ENCODE measurements at places on chromosomes 16 and 17. TPM values are rescaled to one million over a fixed set of nuclear protein-coding genes. Genes with fewer than 3 reads are reported as not detected.
A peak's percentile ranks its signal among the peaks of the same experiment; 100 is the strongest.

DNA sequence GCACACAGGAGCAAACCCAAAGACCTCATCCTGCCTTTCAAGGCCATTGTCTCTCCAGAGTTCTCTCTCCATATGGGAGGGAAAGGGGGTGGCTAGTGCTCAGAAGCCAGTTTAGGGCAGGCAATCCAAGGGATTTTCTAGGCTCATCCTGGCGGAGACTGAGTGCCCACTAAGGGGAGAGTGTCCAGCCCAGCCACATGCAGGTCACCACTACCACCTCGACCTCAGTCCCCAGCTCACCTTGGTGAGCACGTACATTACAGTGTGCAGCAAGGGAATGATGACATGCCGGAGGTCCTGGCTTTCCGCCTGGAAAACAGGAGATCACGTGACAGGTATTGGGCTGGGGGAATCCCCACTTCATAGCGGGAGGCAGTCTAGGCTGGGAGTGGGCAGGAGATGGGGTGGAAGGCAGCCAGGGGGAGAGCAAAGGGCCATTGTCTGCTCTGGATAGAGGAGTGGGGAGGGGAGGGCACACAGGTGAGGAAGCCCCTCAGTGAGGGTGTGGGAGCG, 29.9 kb downstream of the PIK3R6 start:
- DNase-seq, result no peak

DNA sequence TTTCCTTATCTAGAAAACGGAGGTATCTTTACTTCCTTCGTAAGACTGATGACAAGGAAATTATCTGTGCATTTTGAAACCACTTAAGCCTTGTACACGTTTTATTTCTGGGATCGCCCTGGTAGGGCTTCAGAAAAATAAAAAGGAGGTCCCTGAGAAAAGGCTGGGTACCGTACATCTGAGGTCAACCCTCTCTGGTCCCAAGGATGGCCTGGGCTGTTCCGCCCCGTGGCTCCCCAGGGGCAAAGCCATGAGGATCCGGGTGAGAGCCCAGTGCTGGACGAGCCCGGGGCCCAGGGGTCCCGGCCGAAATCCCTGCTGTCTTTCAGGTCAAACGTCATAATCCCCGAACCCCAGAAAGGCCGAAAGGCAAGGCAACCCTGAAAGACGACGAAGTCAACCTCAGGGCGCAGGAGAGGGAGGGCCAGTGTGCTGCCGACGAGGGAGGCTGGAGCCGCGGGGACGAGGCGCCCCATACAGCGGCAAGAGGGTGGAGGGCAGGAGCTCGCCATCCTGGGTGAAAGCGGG, 656 bp upstream of the FUS start:
- DNase-seq, result no peak

- no peak for DNase-seq
Observed at GRCh38 chr16:20918486-20919239, 18.1 kb downstream of the LYRM1 start.

- DNase-seq, result no peak
Observed at GRCh38 chr17:2755891-2756724, 6.7 kb upstream of the CCDC92B start.

- no peak for DNase-seq
Observed at GRCh38 chr16:81618187-81618586, 160.9 kb upstream of the PLCG2 start.

- no peak for DNase-seq
Observed at GRCh38 chr17:29102741-29103181, 59.8 kb downstream of the PIPOX start.

GRCh38 chr16:12613131-12613991, 190.3 kb downstream of the CPPED1 start:
- peak; percentile 87 for DNase-seq

DNA sequence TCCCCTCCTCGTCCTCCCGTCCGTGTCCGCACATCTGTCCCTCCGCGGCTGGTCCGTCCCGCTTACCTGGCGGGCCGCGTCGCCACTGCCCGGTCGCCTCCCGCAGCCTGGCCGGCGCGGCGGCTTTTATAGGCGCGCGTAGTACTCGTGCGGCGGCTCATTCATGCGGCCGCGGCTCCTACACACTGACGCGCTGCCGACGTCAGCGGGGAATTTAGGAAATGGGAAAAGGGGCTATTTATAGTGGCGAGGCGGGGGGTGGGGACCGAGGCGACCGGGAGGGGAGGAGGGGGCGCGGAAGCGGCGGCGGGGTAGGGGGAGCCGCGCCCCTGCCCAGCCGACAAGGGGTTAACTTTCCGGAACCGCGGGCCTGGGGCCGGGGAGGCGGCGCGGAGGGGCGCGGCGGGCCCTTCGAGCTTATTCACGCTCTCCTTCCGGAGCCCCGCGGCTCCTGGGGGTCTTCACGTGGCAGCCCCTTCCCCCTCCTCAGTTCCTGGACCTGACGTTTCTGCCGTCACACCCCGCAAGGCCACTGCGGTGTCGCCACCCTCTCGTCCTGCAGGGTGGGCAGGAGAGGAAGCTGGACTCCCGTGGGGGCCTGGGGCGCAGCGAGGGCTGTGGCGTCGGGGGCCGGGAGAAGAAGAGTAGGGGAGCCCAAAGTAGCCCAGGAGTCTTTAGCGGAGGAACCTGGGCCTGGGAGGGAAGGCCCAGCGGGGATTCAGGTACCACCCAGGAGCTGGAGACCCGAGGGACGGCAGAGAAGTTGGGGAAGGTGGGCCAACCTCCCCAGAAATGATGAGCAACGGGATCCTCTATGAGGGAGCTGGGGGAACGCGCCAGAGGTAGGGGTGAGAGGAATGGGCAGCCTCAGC, 3.6 kb upstream of the HIC1 start:
- no peak for DNase-seq

DNA sequence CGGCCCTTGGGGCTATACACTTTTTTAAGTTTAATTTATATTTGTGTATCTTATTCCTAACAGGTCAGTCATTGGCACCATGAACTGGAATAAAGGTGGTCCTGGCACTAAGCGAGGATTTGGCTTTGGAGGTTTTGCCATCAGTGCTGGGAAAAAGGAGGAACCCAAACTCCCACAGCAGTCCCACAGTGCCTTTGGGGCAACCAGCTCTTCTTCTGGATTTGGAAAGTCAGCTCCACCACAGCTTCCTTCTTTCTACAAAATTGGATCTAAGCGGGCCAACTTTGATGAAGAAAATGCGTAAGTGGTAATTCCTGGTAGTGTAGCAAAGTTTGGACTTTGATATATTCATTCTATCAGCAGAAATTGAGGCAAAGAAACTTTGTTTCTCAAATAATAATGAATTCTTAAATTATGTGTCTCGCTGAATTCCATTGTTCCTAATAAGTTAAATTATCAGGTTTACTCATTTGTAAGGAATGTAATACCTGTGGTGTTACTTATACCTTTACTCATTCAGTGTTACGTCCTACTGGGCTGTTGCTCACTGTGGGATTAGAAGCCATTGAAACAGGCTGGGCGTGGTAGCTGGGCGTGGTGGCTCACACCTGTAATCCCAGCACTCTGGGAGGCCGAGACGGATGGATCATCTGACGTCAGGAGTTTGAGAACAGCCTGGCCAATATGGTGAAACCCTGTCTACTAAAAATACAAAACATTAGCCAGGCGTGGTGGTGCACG, 13.2 kb downstream of the DDX42 start:
- no peak for DNase-seq

GRCh38 chr16:58501242-58502131, 1.5 kb downstream of the NDRG4 start:
- DNase-seq, result peak; percentile 59

DNA sequence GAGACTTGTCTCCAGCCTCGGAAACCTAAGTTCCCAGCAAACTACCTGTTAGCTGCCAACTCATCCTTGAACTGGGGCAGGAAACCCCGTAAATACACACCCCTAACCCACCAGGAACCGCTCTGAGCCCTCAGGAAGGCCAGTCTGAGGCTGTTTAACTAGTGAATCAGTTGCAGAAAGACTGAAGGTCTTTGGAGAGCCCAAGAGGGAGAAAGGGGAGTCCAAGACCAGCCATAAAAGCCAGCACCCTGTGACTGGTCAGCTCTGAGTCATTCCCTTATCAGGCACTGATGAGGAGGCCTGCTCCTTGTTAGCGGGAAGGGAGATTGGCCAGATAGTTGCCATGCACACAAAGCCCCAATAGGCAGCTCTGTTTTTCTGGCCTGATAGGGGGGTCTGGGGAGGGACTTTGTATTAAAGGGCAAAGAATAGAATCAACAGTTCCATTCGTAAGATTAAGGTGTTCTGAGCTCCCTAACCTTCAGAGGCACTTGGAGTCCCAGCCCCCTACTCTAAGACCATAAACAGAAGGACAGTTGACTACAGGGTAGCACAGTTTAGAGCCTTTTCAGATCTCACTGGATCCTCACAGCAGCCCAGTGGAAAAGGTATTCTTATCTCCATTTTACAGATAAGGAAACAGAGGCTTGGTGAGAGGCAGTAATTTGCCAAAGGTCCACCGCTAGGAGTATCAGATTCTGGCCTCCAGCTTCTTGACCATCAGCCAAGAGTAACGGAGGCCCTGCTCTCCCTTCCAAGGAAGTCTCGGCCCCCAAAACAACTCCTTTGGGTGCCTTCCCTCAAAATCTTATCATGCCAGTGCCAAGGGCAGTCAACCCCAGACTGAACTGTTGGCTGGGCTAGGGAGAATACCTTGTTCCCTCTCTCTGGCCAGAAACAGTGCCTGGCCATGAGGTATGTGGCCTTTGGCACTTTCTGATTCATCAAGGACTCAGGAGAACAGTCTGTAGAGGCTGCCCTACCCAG, 2.2 kb upstream of the KRT19 start:
- no peak for DNase-seq

GRCh38 chr17:69144331-69145255, 2.9 kb upstream of the ABCA6 start:
- no peak for DNase-seq

- DNase-seq, result peak; percentile 45
Observed at GRCh38 chr16:4372001-4372577, 441 bp downstream of the VASN start.

DNA sequence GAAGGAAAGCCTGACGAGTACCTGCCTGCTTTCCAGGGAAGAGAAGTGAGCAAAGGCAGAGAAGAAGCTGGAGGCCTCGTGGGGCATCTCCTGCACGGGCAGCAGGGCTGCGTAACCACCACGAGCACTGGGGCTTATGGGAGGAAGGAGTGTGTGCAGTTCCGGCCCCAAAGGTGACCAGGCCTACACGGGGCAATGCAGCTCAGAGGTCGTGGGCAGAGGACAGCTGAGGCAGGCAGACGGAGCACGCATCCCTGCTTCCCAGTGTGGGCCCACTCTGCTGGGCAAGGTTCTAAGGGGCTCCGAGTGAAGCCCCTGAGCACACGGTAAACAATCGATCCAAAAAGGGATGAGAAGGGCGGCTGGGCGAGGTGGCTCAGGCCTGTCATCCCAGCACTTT, 109.7 kb downstream of the ANKRD11 start:
- DNase-seq, result no peak

GRCh38 chr16:1156055-1156982, 3.4 kb downstream of the CACNA1H start:
- DNase-seq, result no peak

GRCh38 chr17:82235056-82235774, 6.4 kb downstream of the SLC16A3 start:
- no peak for DNase-seq

GRCh38 chr16:21076186-21076883, 74.3 kb downstream of the DNAH3 start:
- no peak for DNase-seq

- peak; percentile 19 for DNase-seq
Observed at GRCh38 chr17:28484296-28484695, 10.9 kb downstream of the SLC13A2 start.

- DNase-seq, result no peak
Observed at GRCh38 chr17:34241062-34241461, 14.0 kb upstream of the CCL2 start.

DNA sequence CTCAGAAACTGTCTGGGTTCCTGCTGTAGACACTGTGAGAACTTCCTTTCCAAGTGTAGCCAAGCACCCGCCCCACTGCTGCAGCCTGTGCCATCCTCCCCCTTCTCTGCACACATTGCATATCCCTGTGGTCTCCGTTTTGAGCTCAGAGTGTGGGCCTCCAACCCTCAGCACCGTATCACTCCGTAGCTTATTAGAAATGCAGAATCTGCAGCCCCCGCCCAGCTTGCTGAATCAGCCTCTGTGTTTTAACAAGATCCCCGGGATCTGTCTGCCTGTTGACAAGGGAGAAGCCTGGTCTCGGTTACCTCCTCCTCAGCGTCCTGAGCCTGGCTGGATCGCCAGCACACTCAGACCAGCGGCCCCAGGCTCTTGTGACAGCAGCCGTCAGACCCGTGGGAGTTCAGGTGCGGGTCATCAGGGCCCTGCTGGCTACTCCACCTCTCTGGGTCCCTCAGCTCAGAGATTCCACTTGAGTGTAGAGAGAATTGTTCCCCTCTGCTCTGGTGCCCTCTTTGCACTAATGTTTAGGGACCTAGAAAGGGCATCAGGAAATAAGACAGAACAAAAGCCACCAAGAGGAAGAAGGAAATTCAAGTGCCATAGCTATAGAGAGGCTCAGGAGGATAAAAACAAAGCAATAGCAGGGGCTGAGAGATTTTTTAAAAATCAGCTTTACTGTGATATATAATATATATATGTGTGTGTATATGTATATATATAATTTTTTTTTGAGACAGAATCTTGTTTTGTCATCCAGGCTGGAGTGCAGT, 92.3 kb downstream of the PITPNC1 start:
- peak; percentile 38 for DNase-seq

GRCh38 chr17:65025297-65025696, 31.2 kb downstream of the GNA13 start:
- DNase-seq, result no peak

DNA sequence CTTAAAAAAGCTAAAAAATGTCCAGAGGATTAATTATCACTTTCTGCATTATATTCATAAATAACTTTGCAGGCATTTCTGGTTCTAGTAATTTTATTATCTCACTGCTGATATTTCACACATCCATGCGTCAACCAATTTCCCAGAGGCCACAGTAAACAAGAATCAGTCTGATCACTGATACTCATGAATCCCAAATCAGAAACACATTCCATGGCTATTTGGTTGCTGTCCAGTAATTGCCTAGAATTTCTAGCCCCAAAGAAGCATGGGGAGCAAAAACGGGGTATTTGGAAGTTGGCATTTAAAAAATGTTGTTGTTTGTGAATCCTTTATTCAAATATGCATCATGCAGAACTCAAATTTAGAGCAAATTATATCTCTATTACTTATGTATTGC, 244.8 kb downstream of the CDH8 start:
- DNase-seq, result no peak

- DNase-seq, result no peak
Observed at GRCh38 chr16:87368029-87368770, 15.4 kb downstream of the FBXO31 start.

DNA sequence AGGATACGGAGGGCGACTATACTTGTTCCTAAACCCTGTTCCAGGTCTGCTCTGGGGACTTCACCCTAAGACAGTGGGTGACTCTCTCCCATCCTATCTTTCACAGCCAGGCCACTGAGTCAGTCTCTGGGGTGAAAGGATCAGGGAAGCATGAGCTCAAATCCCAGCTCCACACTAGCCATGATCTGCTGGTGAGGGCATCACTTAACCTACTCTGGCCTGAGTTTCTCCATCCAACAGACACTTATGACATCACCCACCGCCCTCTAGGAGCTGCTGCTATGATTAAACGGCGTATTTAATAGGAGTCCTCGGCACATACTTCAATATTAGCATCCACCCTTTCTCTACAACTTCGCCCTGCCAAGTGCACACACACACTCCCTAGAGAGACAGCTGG, 10.1 kb downstream of the GAST start:
- no peak for DNase-seq

The CSF3 gene
- not detected for total RNA-seq

The ATP2C2 gene
- 0.07 TPM for total RNA-seq

The EME2 gene
- 14.4 TPM for total RNA-seq

The NLRC5 gene
- 256 TPM for total RNA-seq

The PPM1D gene
- total RNA-seq, result 13.1 TPM

The GRB7 gene
- 6.0 TPM for total RNA-seq
